SHP77 (cell line): ENCODE measurements at places on chromosomes 2 and 18.
A peak's percentile ranks its signal among the peaks of the same experiment; 100 is the strongest.

DNA sequence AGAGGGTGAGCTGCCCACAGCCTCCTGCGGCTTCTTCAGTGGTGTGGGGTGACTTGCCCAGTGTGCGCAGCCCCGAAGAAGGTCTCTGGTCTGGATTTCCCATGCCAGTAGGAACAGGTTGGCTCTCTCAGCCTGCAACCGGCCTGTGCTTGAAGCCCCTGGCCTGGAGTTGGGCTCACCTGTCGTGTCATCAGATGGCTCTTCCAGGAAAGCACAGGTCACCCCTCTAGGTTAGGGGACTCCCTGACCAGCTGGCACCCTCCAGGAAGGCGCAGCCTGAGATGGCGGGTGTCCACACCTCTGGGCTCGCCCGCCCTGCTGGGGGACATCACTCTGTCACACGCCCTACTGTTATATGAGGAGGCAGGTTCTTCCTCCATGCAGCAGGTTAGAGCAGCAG lies 179.8 kb downstream of the SEPTIN10 start:
- DNase-seq: no peak

GRCh38 chr2:207290833-207291624 lies 125.3 kb upstream of the KLF7 start:
- no peak for DNase-seq

DNA sequence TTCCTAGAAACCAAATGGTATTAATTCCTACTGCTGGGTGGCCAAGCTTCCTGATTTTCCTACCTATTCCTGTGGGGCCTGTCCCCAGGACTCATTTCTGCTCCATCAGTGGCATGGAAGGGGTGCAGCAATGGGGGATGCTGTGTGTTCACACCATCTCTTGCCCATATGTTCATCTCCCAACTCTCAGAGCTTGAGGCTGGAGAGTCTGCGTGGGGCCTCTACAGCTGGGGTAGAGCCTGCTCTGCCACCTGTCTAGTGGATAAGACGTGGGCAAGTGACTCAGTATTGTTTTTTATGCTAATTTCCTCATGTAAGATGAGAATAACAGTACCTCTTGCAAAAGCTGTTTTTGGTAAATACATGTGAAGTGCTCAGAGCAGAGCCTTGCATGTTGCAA lies 149.8 kb downstream of the ACTR3 start:
- DNase-seq: no peak

DNA sequence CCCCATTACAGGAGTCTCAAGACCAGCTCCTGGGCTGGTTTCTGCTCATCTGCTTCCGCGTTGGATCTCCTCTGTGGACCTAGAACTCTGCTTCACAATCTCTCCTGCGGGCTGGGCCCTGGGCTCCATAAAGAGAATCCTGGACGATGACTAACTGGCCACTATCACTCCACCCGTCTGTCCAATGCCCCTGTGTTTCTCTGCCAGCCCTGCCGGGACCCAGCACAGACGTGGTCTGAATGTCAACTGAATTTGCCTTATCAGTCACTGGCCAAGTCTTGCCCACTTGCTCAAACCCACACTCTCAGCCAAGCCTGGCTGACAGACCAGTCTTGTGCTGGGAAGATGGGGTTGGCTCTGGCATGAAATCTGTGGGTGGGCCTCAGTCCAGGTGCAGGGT lies 17.4 kb downstream of the KIF3C start:
- no peak for DNase-seq

- DNase-seq: no peak
Measured at GRCh38 chr18:63090334-63090733, 229.2 kb downstream of the BCL2 start.

GRCh38 chr18:11980163-11980493 lies 1.2 kb upstream of the IMPA2 start:
- no peak for DNase-seq

- DNase-seq: no peak
Measured at GRCh38 chr2:109429567-109430328, 184.0 kb downstream of the SEPTIN10 start.

GRCh38 chr2:231425291-231425810 lies 29.8 kb downstream of the B3GNT7 start:
- no peak for DNase-seq

DNA sequence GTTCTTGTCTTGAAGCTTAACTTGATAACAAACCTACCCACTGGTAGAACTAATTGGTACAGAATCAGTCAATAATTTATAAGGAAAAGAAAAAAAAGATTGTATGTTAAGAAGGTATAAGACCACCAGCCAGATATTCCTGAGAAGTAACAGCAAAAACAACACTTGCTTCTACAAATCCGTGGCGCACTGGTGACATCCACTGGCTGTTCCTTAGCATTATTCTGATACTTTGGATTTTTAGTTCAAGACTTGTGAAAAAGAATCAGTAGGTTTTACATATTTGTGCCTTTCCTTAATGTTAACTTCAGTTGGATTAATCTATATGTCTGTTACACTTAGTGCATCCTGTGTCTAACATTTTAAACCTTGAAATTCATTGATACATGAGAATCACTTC lies 141.8 kb downstream of the GRB14 start:
- no peak for DNase-seq

GRCh38 chr2:102301867-102302362 lies 9.4 kb upstream of the IL1RL1 start:
- peak; percentile 4 for DNase-seq

- no peak for DNase-seq
Measured at GRCh38 chr2:41544709-41545108, 503.1 kb upstream of the PKDCC start.

- DNase-seq: no peak
Measured at GRCh38 chr18:65380571-65380970, 370.2 kb upstream of the CDH7 start.

GRCh38 chr18:13265911-13266217 lies 47.3 kb downstream of the LDLRAD4 start:
- no peak for DNase-seq
